ENCODE measurements at places on chromosomes 1 and 21. TPM values are rescaled to one million over a fixed set of nuclear protein-coding genes. Genes with fewer than 3 reads are reported as not detected.

DNA sequence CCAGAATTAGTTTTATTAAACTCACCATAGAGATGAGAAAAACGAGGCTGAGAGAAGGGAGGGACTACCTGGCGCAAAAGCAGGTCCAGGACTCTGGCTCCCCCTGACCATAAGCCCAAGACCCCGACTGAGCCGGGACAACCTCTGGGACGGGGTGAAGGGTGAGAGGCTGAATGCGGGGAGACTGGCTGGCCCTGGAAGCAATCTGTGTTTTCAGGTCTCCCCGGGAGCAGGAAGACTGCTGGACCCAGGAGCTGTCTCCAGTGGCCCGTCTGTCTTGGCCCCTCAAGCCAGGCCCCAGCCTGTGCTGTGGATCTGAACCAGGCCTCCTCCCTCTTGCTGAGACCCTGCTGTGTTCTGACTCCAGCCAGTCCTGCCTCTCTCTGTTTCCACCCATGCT lies 240.8 kb downstream of the TRABD2B start:
- DNase-seq, result no peak

DNA sequence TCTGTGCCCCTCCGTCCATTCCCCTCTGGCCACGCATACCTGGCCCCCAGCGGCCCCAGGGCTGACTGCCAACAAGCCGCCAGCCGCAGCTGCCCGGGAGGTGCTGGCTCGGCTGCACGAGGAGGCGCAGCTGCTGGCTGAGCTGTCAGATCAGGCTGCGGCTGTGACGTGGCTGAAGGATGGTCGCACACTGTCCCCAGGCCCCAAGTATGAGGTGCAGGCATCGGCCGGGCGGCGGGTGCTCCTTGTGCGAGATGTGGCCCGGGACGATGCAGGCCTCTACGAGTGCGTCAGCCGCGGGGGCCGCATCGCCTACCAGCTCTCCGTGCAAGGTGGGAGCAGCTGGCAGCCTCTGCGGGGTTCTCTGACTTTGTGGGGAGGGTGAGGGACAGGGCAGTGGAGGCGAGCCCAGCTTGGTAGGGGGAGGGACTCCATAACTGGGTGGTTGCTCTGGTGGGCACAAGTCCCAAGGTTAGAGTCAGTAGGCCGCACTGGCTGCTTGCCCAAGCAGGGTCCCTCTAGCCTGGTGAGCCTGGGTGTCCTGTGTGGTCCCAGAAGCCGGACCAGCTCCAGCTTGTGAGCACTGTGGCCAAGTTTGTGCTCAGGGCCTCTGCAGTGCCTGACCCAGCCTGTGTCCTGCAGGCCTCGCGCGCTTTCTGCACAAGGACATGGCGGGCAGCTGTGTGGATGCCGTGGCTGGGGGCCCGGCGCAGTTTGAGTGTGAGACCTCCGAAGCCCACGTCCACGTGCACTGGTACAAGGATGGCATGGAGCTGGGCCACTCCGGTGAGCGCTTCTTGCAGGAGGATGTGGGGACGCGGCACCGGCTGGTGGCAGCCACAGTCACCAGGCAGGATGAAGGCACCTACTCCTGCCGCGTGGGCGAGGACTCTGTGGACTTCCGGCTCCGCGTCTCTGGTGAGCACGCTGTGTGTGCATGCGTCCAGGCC lies 8.8 kb downstream of the OBSCN start:
- DNase-seq, result peak; percentile 65

DNA sequence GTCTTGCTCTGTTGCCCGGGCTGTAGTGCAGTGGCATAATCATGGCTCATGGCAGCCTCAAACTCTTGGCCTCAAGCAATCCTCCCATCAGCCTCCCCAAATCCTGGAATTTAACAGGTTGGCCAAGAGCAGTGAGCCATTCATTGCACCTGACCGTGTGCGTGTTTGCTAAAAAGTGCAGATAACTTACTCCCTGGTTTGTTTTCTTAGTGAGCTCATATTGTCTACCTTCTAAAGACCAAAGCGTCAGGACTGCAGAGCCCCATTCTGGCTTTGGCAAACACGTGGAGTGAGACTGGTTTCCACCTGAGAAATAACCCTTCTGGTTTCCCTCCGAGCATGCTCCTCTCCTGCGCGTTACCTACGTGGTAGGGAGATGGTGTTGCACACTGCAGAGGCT lies 32.2 kb upstream of the CA6 start:
- no peak for DNase-seq

DNA sequence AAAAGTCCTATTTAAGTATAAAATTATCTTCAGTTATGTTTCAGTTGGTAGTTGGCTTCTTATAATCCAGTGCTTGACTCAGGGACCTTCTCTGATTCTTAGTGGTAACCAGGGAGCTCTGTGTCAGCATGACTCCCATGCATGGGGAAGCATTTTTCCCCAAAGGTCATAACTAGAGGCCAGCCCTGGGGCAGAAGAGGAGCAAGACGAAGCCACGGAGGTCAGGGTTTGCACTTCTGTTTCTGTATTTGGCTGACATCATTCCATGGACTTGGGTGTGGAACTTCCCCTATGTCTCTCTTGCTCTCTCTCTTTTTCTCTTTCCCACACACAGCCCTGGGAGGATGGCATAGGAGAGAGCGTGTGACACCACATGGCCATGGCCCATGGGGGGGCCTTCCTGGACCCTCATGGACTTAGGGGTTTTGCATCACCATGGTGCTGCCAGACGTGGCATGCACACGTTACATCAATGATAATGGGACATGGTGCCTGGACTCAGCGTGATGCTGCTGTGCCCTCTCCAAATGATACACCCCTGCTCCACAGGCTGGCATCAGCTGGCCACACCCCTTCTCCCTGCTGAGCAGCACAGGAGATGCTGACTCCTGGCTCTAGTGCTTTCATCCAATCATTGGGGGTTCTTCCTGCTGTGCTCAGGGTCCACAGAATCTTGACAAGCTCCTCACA lies 260.5 kb downstream of the KCNJ6 start:
- DNase-seq, result peak; percentile 70

GRCh38 chr1:238777551-238777950 lies 608.8 kb upstream of the CHRM3 start:
- no peak for DNase-seq

Gene TMEM240
- total RNA-seq, result 3.9 TPM

Gene SPRR2F
- 2.5 TPM for total RNA-seq
